ENCODE measurements at places on chromosomes 6 and 20.

- H3K4me3 ChIP-seq, result no peak overlapping the region
- no peak for DNase-seq
- H3K27ac ChIP-seq, result no peak overlapping the region
- no peaks in the 10 kb centered on the region for H3K4me1 ChIP-seq
- no peaks in the 10 kb centered on the region for H3K27me3 ChIP-seq
Observed at GRCh38 chr20:33172781-33173180, 4.8 kb downstream of the BPIFA2 start.

GRCh38 chr6:7135755-7136154, 28.0 kb downstream of the RREB1 start:
- H3K4me3 ChIP-seq, result no peak overlapping the region
- no peak for DNase-seq
- H3K36me3 ChIP-seq, result no peaks in the 10 kb centered on the region
- no peaks in the 10 kb centered on the region for H3K27me3 ChIP-seq

- H3K27me3 ChIP-seq, result no peaks in the 10 kb centered on the region
- H3K4me1 ChIP-seq, result no peaks in the 10 kb centered on the region
- DNase-seq, result no peak
- H3K36me3 ChIP-seq, result peaks cover 10% of the 10 kb centered on the region
- no peak overlapping the region for H3K4me3 ChIP-seq
Observed at GRCh38 chr6:63705707-63706106, 70.1 kb downstream of the PHF3 start.

- H3K4me1 ChIP-seq, result peaks cover 5% of the 10 kb centered on the region
- no peak overlapping the region for H3K27ac ChIP-seq
- DNase-seq, result no peak
- peaks cover 5% of the 10 kb centered on the region for H3K36me3 ChIP-seq
- H3K27me3 ChIP-seq, result no peaks in the 10 kb centered on the region
Observed at GRCh38 chr6:167820681-167821080, 6.0 kb upstream of the AFDN start.

GRCh38 chr6:17628873-17629272, 28.8 kb downstream of the FAM8A1 start:
- H3K27me3 ChIP-seq, result no peaks in the 10 kb centered on the region
- H3K36me3 ChIP-seq, result peaks cover 17% of the 10 kb centered on the region
- DNase-seq, result no peak
- H3K4me1 ChIP-seq, result no peaks in the 10 kb centered on the region
